HCT116 (cell line): ENCODE measurements at places on chromosomes 2 and 18.

DNA sequence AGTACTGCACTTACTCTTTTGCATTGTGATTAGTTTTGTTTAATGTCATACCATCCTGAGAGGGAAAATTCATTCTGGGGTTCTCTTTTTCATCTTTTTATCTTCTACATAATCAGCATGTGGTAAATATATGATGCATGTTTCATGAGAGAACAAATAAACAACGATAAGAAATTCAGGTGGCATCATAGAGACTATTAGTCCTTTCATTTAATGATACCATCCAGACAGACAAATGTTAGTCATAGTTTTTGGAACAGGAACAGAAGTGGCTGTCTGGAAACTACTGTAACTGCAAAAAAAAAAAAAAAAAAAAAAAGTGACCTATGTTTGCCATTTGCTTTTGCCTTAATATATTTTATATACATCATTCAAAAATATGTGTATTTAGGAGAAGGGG, 761.0 kb downstream of the EPHA4 start:
- DNase-seq: no peak

GRCh38 chr2:38159597-38159996, 83.6 kb upstream of the CYP1B1 start:
- DNase-seq: no peak

DNA sequence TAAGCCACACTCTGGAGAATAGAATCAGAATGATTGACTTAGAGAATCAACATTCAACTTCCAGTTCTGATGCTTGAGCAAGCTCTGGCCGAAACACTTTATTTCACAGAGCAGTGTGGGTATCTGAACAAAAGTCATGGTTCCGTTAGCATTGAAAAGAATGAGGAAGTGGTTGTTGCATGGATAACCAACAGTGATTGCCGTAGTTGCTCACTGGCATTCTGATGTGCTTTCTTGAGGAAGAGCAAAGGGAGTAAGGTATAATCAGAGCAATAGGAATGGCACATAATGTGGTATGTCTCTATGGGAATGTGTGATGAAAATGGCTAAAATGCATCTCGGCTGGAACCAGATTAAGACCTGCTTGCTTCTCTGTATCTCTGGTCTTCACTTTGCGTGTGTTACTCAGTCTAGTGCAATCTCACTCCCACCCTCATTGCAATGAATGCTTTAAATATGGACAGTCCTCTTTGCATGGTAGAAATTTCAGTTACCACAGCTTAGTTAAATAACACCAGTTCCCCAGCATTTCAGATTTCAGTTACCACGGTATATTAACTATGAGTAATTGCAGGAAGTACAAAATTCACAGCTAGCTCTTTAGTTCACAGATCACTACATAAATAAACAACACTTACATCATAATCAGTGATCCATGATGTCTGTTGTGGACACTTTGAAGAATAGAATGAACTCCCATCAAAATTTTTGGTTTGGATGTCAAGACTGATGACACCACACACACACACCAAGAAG, 7.8 kb upstream of the RAB12 start:
- DNase-seq: no peak

DNA sequence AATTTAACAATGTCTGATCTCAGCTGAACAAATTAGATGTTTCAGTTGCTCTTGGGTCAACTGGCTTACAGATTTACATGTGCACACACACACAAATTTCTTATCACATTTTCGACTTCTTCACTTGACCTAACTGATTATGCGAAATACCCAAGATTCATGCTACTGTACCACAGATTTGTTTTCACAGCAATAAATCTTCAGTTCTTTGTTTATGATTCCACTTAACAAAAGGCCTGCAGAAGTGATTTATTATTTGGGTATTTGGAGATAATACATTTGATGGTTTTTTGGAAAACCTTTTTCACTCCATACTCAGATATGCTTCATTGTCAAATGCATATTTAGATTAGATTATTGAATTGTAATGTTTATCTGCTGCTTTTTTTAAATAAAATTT, 129.0 kb downstream of the GALNT1 start:
- DNase-seq: no peak

DNA sequence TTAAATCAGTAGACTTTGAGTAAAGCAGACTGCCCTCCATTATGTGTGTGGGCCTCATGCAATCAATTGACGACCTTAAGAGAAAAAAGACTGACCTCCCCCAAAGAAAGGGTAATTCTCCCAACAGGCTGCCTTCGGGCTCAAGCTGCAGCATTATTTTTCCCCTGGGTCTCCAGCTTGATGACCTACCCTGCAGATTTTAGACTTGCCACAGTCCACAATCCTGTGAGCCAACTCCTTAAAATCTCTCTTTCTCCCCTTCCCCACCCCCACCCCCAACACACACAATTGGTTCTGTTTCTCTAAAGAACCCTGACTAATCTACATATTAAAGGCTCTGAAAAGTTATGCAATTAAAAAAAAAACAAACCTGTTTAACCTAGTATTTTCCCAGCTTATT, 89.4 kb downstream of the RNF152 start:
- DNase-seq: no peak

GRCh38 chr2:28631514-28632206, 120.0 kb upstream of the PPP1CB start:
- no peak for DNase-seq

- no peak for DNase-seq
Measured at GRCh38 chr2:208086029-208086428, 38.3 kb downstream of the CRYGD start.

GRCh38 chr2:137842952-137843351, 121.3 kb upstream of the HNMT start:
- DNase-seq: no peak

GRCh38 chr2:239630618-239631286, 229.9 kb upstream of the HDAC4 start:
- DNase-seq: no peak

GRCh38 chr2:67476809-67477790, 80.0 kb downstream of the ETAA1 start:
- DNase-seq: peak; percentile 12

DNA sequence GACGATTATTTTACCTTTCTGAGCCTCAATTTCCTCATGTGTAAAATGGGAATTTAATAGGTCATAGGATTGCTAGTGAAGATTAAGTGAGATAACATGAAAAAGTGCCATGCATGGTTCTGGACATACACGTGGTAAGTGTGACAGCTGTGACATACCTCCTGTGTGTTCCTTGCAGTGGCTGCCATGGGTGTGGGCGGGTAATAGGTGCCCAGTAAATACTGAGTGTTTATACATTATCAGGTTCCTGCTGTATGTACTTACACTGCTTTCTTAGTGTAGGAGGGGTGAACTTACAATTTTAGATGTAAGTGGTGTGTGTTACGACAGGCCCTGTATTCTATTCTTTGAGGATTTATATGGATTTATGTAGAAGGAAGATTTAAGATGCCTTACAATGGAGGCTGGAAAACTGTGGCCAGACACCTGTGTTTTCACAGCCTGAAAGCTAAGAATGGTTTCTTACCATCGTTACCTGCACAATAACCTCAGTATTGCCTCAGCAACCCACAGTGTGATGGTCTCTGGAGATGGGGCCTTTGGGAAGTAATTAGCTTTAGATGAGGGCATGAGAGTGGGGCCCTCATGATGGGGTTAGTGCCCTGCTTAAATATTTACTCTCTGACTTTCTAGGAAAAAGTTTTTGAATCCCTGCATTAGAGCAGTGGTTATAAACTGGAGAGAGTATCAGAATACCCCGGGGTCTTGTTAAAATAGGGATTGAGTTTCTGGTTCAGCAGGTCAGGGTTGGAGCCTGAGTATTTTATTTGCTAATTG, 78.1 kb downstream of the ASAP2 start:
- no peak for DNase-seq

GRCh38 chr18:73924836-73925235, 222.8 kb downstream of the FBXO15 start:
- no peak for DNase-seq
